ENCODE measurements at places on chromosomes 13 and 19.

DNA sequence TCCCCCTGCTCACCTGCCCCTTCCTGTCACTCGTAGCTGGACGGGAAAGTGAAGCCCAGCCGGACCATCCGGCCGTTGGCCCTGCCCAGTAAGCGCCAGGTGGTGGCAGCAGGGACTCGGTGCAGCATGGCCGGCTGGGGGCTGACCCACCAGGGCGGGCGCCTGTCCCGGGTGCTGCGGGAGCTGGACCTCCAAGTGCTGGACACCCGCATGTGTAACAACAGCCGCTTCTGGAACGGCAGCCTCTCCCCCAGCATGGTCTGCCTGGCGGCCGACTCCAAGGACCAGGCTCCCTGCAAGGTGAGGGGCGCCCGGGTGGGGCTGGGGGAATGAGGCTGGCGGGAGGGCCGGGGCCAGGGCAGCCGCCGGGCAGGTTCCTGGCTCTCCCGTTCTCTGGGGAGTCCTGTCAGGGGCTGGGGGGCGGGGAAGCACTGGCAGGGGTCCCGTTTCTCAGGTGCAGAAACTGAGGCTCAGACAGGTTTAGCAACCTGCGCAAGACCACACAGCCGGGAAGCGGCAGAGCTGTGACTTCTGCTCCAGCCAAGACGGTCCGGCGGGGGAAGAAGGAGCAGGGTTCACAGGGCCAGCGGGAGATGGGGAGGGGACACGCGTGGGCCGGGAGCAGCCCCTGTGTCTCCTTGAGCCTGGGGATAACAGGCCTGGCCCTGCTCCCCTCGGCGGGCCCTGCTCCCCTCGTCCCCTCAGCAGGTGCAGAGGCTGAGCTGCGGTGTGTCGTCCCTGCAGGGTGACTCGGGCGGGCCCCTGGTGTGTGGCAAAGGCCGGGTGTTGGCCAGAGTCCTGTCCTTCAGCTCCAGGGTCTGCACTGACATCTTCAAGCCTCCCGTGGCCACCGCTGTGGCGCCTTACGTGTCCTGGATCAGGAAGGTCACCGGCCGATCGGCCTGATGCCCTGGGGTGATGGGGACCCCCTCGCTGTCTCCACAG is 5.3 kb downstream of the GZMM start:
- no peak for DNase-seq

DNA sequence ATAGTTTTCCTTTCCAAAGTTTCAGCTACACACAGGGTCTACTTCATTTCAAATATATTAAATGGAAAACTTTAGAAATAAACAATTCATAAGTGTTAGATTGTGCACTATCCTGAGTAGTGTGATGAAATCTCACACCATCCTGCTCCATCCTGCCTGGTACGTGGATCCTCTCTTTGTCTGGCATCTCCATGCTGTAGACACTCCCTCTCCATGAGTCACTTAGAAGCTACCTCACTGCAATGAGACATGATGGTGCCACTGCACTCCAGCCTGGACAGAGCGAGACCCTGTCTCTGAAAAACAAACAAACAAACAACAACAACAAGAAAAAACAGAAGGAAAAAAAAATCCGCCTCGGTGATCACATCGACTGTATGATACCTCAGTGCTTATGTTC is 191.8 kb downstream of the PCCA start:
- DNase-seq: no peak

GRCh38 chr19:36421749-36422481 is 3.5 kb upstream of the ZFP82 start:
- DNase-seq: no peak

GRCh38 chr13:60838581-60838980 is 441.6 kb downstream of the TDRD3 start:
- DNase-seq: no peak

DNA sequence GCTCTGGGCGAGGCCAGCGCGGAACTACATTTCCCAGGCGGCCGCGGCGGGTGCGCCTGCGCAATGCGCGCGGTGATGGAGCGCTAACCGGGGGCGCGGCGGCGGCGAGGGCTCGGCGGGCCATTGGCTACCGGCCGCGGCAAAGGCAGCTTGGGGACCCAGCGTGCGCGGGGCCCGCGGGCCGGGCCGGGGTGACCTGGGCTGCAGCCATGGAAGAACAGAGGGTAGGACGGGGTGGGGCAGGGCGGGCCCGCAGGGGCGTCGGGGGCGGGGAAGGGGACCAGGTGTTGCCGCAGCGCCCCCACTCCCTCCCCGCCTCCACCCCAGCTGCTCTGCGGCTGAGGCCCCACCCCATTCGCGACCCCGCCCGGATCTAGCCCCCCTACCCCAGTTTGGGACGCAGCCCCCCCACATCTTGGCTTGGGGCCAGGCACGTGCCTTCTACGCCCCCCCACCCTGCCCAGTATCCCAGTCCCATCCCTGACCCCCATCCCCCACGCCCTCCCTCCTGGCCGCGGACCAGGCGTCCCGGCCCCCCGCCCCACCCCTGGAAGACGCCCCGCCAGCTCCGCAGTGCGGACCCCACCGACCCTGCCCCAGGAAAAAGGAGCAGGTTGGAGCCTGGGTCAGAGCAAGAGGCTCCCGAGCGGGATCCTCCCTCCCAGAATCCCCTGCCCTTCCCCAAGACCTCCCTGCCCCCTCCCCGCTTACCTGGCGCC is at the start of gene FSD1:
TSS of gene FSD1 (plus strand) at position 61 of the 719 bp plus-strand sequence. CDS start at position 210, 149 bp downstream.
- DNase-seq: no peak

DNA sequence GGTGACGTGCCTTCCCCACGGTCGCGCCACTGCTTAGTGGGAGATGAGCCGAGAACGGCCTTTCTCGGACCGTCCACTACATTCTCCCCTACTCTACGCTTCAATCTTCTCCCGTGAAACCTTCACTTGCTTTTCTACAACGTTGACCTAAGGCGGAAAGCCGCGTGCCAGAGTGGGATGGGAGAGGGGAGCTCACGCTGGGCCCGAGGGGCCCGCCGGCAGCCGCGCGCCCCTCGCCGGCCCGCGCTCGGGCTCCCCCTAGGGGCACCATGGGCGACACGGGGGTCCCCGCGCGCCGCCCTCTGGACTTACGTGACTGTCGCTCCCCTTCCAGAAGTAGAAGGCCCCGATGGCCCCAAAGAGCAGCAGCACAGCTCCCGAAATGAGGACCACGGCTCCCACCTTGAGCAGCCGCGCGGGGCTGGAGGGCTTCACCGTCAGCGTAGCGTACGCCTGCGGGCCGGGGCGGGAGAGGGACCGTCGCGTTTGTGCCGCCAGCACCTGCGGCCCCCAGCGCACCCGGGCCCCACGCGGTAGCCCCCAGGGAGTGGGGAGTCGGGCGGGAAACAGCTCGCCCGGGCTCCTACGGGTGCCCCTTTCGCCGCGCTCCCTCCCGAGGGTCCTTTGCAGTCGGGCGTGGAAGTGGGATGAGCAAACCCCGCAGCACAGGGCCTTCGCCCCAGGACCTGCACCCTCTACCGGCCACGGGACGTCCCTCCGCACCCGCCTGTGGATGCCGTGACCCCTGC is 727 bp downstream of the CNMD start:
- no peak for DNase-seq

- no peak for DNase-seq
These were observed 3.4 kb downstream of the MAP2K7 start for GRCh38 chr19:7907122-7907521.

GRCh38 chr19:40995355-40995754 is 4.3 kb downstream of the CYP2B6 start:
- DNase-seq: no peak

DNA sequence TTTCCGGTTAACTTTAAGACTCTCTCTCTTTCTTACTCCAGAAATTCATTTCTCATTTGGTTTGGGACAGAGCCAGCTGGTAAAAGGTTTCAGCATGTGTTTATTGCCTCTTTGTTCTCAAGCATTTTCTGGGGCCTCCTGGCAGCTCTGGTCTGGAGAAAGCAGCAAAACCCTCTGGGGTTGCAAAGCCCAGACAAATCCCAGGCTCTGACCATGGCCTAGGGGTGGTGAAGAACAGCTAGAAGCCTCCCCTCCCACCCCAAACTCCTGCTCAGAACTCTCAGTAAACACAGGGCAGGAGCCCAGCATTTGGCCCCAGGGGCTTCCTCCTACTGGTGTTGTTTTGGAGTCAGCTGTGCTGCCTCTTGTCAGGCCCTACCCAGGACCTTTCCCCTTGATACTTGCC is 124.2 kb upstream of the SERP2 start:
- no peak for DNase-seq

GRCh38 chr13:97468331-97468730 is 34.4 kb downstream of the RAP2A start:
- no peak for DNase-seq
